NCI-H526 (cell line): ENCODE measurements at places on chromosomes 5 and 9.
A peak's percentile ranks its signal among the peaks of the same experiment; 100 is the strongest.

DNA sequence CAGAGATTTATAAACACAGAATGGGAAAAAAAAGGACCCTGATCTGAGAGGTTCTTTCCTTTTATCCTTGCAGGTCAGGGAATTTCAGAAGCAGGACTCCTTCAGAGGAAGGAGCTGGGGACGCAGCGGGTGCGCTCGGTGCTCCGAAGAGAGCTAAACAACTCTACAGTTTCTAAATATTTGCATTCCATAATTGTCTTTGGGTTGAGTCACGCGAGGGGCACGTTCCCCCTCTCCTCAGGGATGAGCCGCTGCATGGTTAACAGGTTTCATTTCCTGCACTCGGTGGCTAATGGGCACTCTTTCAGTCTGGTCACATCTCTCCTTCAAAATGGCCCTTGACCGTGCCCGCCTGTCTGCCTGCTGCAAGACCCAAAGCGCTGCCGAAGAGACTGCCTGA lies 165.0 kb upstream of the HMHB1 start:
- DNase-seq: no peak

DNA sequence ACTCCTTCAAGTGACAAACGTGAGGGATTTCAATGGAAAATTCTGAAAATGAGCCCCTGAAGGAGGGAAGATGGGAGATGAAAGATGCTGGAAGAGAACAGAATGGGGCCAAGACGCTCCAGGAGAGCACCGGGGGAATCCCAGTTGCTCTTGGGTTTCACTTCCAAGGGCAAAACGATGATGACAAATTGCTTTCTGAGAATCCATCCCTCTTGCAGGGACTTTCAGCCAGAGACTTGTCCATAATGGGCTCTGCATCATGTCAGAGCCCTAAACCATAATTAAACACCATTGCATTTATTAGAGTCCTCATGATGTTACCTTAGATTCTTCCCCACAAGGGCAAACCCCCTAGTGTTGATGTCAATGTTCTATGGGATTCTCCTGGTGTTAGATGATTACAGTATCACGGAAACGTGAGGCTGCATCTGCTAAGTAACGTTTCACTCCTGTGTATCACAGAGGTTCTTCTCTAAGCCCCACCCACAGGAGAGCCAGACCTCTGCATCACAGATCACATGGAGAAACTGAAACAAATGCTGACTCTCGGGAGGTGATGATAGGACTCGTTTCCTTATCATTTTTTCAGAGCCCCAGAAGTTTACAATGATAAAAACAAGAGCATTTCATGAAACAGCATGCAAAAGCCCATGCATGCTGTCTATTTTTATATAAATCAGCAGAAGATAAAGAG lies 114.4 kb downstream of the TENT4A start:
- no peak for DNase-seq

GRCh38 chr5:41102341-41102740 lies 31.2 kb upstream of the MROH2B start:
- no peak for DNase-seq

DNA sequence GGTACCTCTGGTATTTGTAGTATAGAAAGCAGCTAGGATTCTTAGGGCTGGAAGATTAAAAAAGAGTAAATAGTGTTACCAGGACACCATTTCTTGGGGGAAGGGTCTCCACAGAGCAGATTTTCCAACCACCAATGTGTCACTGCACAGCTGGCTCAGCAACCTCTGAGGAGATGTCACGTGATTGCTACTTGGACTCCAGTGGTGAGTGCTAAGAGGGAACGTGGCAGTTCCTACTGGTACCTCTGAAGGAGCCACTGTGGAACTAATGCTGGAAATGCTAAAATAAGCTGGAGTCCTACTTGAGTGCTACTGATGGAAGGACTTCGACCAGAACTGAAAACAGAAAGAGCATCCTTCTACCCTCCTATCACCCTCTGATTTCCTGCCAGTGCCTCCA lies 36.1 kb upstream of the SPDL1 start:
- DNase-seq: no peak

DNA sequence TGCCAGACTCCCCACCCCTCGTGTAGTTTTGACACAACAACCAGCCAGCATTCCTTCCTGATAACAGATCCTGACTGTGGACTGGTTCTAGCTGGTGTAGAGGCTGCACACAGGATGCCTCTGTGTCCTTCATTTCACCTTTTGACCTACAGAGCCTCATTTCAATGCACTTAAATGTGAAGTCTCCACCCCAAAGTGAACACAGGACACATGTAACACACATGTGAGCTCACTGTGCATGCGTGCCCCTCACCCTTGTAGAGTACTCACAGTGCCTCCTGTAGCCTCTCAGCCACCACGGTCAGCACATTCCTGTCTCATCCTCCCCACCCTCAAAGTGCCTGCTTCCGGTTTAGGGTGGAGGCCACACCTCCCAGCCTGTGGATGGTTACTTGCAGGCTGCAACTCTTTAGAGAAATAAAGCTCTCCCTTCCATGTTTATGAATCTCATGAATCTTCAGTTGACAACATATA lies 11.6 kb upstream of the NKD2 start:
- no peak for DNase-seq

GRCh38 chr5:172807766-172808311 lies 26.2 kb upstream of the ERGIC1 start:
- DNase-seq: no peak

DNA sequence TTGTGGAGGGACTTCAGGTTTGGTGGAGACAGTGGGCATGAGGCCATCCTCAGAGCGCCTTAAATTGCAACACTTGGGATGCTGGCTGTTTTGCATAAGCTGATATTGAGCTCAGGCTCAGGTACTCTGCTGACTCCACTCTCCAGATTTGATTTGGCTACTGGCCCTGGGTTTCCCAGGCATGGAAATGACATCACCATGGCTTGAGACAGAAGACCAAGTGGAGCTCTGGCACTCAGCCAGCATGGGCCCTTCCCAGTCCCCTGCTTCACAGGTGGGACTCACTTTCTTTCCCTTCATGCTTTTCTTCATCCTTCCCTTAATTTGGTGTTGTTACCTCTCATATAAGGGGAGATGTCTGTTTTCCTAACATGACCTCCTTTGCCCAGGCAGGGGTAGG lies 72.0 kb upstream of the IL12B start:
- no peak for DNase-seq

GRCh38 chr9:128943832-128944620 lies 3.4 kb downstream of the DOLK start:
- DNase-seq: no peak

GRCh38 chr9:129285382-129285781 lies 107.3 kb upstream of the IER5L start:
- DNase-seq: no peak

DNA sequence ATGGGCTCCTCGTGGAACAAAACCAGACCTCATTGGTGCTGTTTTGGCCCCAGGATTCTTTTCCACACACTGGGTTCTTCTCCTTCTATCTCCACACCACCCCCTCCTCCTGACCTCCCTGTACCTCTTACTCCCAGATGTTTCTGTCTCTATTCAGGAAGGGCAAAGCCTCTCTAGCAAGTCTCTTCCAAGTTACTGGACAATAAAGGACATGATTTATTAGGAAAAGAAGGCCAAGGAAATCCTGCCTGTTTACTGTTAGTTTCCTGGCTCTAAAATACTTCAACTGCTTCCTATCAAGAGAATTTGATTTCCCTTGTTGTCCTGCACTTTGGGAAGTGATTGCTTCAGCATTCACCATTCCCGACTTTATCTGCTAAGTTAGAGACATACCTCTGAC lies 262.0 kb downstream of the SAXO1 start:
- DNase-seq: no peak

DNA sequence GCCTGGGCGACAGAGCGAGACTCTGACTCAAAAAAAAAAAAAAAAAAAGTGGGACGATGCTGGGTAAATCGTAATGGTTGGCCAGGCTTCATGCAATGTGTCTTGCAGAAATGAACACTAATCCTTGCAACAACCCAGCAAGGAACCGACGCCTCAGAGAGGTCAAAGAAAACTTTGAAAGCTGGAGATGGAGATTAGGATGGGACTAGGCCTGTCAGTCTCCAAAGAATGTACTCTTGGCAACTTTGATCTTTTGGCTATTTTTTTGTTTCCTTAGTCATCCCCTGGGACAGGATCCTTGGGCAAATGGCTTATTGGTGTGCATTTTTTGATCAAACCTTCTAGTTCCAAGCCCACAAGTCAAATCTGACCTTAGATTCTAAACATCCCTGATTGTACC lies 10.6 kb upstream of the PWWP2A start:
- DNase-seq: no peak

- no peak for DNase-seq
Observed at GRCh38 chr5:43639566-43639965, 36.6 kb downstream of the NNT start.

DNA sequence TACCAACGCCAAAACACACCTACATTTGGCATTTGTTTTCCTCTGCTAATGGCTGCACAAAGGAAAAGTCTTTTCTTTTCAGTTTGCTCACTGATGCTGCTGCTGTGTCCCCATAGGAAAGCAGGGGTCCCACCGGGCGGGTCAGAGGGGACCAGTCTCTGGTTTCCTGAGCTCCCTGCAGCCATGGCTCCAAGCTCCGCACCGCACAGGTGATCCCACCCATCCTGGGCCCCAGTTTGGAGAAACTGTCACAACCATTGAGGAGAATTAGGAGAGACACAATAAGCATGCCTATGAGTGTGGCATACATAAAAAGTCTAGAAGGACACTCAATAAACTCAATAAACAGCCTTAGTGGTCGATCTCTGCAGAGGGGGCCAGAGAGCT lies 19.9 kb downstream of the MED10 start:
- no peak for DNase-seq

DNA sequence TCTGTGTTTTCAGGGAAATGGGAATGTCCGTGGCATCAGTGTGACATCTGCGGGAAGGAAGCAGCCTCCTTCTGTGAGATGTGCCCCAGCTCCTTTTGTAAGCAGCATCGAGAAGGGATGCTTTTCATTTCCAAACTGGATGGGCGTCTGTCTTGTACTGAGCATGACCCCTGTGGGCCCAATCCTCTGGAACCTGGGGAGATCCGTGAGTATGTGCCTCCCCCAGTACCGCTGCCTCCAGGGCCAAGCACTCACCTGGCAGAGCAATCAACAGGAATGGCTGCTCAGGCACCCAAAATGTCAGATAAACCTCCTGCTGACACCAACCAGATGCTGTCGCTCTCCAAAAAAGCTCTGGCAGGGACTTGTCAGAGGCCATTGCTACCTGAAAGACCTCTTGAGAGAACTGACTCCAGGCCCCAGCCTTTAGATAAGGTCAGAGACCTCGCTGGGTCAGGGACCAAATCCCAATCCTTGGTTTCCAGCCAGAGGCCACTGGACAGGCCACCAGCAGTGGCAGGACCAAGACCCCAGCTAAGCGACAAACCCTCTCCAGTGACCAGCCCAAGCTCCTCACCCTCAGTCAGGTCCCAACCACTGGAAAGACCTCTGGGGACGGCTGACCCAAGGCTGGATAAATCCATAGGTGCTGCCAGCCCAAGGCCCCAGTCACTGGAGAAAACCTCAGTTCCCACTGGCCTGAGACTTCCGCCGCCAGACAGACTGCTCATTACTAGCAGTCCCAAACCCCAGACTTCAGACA lies 9.5 kb downstream of the RAB24 start:
- DNase-seq: no peak

GRCh38 chr9:7665874-7666273 lies 133.7 kb downstream of the DMAC1 start:
- DNase-seq: no peak

- DNase-seq: peak; percentile 43
Observed at GRCh38 chr9:19231126-19231903, 822 bp downstream of the DENND4C start.

GRCh38 chr5:117732264-117732663 lies 1157.6 kb upstream of the SEMA6A start:
- no peak for DNase-seq

DNA sequence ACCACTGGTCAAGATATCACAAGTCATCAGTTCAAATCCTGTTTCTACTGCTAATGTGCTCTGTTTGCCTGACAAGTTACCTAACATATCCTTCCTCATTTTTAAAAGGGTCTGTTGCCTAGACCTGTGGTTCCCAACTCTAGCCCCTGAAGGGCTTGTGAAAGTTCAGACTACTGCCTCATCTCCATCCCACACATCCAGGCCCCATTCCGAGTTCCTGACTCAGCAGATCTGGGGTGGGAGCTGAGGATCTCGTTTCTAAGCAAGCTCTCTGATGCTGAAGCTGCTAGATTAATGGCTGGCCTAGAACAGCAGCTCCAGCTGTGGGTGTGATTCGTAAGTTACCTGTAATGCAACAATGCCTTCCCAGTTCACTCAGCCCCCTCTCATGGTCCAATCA lies 32.5 kb downstream of the S1PR3 start:
- no peak for DNase-seq

- DNase-seq: no peak
Observed at GRCh38 chr5:158265346-158265745, 406.4 kb upstream of the CLINT1 start.

GRCh38 chr5:80195837-80196400 lies 59.9 kb downstream of the SERINC5 start:
- DNase-seq: no peak

DNA sequence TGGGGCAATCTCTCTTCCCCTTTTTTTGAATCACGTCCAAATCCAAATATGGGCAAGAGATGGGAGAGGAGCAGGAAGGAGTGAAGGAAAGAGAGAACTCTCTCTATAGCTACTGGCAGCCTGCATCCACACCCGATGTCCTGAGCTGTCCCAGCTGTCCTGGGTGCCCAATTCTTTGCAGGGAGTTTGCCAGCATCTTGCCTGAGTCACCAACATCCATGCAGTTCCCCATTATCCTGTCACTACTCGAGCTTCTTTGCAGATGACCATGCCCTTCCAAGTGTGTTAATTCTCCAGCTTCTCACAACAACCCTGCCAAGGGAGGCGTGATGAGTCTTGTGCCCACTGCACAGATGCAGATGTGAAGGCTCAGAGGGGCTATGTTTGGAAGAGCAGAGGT lies 127.1 kb downstream of the NSG2 start:
- no peak for DNase-seq

GRCh38 chr5:57243286-57244137 lies 69.7 kb downstream of the GPBP1 start:
- no peak for DNase-seq

GRCh38 chr9:132806723-132807421 lies 71.2 kb downstream of the AK8 start:
- peak; percentile 19 for DNase-seq

GRCh38 chr9:35774907-35775635 lies 16.3 kb upstream of the NPR2 start:
- no peak for DNase-seq

GRCh38 chr9:125525921-125526631 lies 180.9 kb downstream of the MAPKAP1 start:
- DNase-seq: no peak
